ENCODE measurements at places on chromosomes 4 and X.

DNA sequence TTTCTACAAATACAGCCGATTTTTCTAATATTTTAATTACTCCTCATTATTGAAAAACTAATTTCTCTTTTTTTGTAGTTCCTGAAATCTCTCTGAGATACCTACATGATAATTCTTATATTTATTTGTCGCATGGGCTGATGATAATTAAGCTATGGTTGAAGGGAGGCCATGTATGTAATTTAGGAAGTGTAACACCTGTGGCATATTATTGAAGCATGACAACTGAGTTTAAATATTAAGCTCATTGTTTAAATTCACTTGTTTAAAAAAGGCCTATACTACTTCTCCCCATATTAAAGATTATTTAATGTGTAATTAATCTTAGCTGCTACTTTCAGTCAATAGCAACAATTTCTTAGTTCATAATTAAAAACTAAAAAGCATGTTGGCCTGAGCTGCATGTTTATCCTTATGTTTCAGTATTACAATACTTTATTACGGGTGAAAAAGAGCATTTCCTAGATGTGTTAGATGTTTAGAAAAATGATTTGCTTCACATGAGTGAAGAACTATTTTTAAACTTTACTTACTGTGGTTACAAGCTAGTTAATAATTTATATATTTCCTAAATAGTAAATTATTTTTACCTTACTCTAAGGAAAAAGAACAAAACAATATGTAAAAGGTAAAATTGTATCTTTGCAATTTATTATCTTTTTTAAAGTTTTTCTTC is 122.4 kb downstream of the RAP1GDS1 start:
- no peak for DNase-seq

GRCh38 chr4:23889814-23890341 is at the start of gene PPARGC1A:
TSS of gene PPARGC1A (minus strand) at chr4:23890047. CDS start at chr4:23889957, 90 bp downstream.
- DNase-seq: no peak

DNA sequence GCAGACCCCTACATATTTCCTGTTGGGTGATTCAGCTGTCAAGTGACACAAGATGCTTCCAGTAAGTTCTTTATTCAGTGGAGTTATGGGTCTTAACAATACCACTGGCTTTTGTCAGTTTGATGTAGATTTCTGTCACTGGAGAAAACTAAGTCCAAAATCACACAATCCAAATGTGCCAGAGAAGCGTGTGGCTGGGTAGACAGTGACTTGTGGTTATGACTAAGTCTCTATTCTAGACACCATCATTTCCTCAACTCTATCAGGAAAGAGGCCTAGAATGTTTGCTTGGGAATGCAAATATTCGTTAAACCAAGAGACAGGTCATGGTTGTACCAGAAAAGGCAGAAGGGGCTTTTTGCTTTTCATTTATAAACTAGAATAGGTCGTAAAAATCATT is 54.4 kb upstream of the HS3ST1 start:
- no peak for DNase-seq

DNA sequence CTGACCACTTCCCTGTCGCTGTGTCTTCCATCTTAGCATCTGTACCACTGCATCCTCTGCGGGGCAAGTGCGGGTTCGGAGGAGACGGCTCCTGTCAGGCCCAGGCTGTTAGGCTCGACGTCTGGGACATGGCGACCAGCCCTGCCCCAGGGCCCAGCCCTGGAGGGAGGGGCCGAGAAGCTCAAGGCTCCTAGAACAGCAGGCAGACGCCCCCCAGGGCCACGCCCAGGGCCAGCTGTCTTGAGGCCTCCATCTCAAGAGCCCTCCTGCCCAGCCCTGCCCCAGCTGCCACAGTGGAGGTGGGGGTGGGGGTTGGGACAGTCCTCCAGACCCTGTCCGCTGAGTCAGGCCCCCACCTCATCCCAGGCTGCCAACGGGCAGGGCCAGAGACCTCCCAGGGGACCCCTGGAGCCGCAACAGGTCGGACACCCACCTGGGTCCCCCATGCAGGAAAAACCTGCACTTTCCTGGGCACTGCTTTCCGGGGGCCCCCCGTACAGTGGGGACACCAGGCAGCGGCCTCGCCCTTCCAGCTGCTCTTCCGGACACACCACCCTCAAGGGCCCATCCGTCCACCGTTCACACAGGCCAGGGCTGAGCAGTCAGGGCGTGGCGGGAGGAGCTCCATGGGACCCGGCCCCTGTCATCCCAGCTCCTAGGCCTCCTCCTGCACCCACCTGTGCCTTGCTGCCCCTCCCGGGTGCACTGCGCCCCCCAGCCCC is 83.1 kb downstream of the FAM53A start:
- DNase-seq: no peak
